ENCODE measurements at places on chromosomes 4 and X.
A peak's percentile ranks its signal among the peaks of the same experiment; 100 is the strongest.

DNA sequence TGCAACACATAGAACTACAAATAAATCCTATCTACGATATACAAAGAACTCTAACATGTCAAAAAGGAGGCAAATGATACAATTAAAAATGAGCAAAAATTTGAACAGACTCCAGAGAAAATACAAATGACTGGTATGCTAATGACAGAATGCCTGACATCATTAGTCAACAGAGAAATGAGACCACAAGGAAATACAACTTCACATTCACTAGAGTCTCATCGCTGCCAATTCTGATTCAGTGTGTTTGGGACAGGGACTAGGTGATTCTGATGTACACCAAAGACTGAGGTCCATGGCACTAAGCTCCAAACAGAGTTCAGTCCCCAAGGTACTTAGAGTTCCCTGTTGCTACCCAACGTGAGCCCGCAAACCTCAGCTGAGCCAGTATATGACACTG is 23.4 kb downstream of the SLC2A9 start:
- DNase-seq, result no peak

- no peak for DNase-seq
Observed at GRCh38 chr4:87241336-87241735, 20.9 kb upstream of the KLHL8 start.

DNA sequence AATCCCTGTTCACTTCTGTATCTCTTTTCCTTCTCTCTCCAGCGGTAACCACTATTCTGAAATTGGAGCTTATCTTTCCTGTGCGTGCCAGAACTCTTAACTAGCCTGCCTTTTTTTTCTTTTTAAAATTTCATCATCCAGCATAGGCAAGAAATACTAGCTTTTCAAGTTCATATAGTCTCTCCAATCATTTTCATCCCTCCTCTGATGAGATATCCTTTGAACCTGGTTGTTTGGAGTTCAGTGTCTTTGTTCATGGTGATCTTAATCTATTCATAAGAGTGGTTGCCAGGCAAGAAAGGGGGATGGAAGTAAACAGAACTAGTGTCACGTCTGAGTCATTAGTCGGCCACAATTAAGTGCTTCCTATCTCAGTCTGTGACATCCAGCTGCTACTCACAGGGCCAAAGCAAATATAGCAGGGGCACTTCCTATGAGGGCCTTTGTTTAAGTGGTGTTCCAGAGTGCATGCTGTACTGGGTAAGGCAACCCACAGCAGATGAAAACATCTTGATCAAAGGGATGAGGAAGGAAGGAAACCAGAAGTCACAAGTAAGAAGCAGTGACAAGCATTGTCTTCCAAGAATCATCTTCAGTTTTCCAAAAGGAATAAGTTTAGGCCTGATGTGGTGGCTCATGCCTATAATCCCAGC is 56.4 kb upstream of the XIAP start:
- DNase-seq, result peak; percentile 72

DNA sequence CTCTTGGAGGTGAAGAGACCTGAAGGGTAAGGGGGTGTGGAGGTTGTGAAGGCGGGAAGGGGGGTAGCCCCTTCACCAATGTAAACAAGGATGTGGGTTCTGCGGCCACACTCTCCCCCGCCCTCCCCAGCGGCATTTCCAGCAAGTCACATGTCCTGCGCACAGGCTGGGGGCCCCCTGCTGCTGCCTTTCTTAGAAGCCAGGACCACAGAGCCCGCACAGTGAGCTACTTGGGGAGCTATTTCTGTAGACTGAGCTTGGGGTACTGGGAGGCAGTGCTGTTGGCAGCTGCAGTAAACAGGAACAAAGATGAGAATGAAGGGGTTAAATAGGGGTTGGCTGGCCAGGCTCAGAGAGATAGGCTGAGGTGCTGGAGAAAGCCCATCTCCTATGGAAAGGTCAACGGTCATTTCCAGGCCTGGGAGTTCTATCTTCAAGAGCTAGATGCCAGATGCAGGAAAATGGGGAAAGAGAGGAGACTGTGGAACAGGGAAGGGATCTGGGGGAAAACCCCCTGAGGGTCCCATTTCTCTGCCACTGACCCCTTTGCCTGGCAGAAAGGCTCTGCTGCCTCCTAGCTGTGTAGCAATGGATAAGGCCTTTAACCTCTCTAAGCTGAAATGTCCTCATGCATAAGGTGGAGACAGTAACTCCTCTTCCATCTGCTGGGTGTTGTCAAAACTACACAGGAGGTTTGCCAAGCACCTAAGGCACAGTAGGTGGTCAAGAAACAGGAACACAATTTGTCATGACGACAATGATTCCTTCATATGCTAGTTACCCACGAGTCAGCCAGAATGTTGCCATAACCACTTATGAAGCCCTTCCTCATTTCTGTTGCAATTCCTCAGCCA is 18.5 kb upstream of the PIM2 start:
- peak; percentile 82 for DNase-seq

DNA sequence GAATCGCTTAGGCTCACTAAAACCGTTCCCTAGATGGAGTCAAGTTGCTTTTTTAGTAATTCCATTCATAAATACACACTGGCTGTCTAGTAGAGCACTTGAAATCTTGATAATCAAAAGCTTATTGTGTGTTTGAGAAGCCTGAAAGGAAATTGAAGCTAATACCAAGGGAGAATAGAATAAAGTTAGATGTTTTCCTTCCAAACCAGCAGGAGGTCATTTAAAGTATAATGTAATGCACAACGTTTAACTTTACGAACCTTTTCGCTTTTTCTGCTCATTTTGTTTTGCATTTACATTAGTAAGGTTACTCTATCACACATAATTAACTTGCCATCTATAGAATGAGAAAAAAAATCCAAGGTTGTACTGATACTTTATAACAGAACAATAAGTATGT is 440.9 kb downstream of the NKX6-1 start:
- no peak for DNase-seq
